ENCODE measurements at places on chromosomes 5 and 9.
A peak's percentile ranks its signal among the peaks of the same experiment; 100 is the strongest.

DNA sequence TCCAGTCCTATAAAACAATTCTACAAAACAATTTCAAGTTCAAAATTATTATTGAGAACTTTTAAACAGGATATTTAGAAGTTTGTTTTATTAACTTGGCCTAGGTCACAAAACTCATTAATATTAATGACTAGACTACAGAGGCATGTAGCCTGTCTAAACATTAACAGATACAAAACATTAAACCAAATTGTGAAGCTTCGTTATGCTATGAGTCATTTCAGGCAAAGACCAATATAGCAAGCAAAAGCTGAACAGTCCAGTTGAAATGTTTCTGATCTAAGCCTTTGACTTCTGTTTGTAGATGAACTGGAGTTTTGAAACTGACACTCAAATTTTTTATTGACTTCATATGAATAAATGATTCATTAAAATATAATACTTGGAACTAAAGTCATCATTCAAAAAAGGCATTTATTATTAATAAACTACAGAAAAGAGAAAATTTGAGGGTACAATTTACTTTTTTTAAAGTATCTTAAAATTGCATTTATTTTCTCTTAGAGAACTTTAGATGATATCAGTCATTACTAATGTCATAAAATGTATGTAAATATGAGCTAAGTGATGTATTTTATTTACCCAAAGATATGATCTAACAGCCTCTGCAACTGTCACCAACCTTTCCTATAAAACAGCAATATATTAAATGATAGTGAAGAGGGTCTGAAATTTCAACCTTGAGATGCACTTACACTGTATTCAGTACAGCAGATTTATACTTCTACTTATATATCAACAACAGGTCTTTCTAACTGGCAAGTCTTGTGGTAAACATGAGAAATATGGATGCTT lies 188.8 kb downstream of the COMMD10 start:
- peak; percentile 66 for DNase-seq

DNA sequence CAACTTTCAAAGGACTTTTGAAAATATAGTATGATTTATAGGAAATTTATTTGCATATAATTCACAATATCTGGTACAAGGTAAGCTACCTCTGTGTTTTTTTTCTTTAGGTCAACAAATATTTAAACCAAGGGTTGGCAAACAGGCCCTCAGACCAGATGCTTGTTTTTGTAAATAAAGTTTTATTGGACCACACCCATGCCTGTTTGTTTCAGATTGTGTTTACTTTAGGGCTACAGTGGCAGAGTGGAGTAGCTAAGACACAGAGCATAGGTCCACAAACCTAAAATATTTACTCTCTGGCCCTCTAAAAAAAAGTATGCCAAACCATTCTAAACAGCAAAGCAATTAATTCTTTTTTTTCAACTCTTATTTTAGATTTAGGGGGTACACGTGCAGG lies 119.7 kb upstream of the CCDC152 start:
- no peak for DNase-seq

- DNase-seq: no peak
Measured at GRCh38 chr5:1103505-1104326, 8.1 kb downstream of the SLC12A7 start.

DNA sequence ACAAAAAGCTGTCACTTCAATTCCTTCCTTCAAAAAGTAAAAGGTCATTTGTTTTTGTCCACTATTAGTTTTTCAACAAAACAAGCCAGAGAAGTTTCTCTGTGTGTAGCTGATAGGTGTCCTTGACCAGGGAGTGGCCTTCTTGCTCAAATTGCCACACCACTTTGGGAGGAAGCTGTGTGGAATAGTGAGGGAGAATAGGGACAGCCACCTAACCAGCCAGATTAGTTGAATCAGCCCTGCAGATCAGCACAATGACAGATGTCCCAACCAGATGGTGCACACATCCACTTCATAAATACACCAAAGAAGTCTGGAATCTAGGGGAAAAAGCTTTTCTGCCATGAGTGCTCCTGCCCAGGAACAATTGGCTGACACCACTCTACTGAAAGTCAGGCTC lies 37.2 kb downstream of the NREP start:
- no peak for DNase-seq

DNA sequence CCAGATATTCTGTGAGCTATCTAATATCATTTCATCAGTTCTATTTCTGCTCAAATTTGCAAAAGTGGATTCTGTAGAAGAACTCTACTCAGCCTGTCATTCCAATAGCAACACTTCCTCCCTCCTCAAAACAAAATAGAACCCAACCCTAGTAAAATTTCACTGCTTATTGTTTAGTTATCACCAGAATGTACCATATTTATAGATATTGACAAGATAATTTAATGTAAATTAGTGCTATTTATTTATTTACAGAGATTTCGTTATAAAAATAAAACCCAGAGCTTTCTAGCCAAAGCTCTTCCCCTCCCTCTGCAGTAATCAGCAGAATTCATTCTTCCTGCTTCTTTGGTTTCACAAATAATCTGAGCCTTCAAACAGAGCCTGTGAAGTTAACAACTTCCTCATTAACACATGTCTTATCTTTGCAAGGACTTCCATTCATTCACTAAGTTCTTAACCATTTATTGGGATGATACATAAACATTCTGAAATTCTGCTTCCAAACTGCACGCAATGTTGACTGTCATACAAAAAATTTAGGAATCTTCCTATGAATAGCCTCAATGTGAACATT lies 73.7 kb upstream of the PJA2 start:
- no peak for DNase-seq

GRCh38 chr5:69075522-69076179 lies 18.2 kb upstream of the SLC30A5 start:
- no peak for DNase-seq

GRCh38 chr5:172063463-172064235 lies 57.2 kb upstream of the FBXW11 start:
- no peak for DNase-seq

- no peak for DNase-seq
Measured at GRCh38 chr9:32875242-32875641, 91.9 kb downstream of the TMEM215 start.

- no peak for DNase-seq
Measured at GRCh38 chr5:1490376-1490775, 33.4 kb downstream of the LPCAT1 start.

- DNase-seq: peak; percentile 49
Measured at GRCh38 chr5:150176745-150177477, 10.3 kb downstream of the CDX1 start.

- DNase-seq: no peak
Measured at GRCh38 chr5:119336845-119337580, 18.8 kb upstream of the TNFAIP8 start.

DNA sequence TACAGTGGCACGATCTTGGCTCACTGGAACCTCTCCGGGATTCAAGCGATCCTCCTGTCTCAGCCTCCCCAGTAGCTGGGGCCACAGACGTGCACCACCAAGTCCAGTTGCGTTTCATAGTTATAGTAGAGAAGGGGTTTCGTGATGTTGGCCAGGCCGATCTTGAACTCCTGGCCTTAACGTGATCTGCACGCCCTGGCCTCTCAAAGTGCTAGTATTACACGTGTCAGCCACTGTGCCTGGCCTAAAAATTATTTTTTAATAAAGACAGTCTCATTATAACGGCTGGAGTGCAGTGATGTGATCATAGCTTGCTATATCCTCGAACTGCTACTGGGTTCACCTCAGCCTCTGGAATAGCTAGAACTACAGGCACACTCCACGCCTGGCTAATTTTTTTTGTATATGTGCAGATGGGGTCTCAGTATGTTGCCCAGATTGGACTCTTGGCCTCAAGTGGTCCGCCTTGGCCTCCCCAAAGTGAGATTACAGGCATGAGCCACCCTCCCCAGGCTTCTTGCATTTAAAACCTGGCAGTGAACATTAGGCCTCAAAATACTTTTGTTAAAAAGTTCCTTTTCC lies 4.4 kb downstream of the NPM1 start:
- DNase-seq: no peak

DNA sequence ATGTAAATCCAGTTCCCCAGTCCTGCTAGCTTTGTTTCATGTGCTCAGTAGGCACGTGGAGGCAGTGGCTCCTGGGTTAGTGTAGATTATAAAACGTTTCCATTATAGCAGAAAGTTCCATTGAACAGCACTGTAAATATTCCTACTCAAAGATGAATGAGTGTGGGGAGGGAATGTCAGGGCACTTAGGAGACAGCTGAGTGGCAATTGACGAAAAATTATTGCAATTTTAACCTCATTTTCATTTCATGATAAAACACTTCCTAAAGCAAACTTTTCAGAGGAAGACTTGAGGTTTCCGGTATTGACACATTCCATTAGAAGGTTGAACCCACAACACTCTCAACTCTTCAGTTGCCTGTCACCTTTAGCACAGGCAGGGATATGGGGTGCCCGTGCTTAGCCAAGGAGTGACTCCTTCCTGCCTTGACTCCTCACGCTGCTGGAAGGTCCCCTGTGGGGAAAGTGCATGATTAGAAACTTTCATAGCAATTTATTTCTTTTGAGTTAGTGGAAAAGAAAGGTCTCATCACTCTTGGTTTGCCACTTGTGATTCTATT lies 41.2 kb downstream of the SLC46A2 start:
- no peak for DNase-seq

DNA sequence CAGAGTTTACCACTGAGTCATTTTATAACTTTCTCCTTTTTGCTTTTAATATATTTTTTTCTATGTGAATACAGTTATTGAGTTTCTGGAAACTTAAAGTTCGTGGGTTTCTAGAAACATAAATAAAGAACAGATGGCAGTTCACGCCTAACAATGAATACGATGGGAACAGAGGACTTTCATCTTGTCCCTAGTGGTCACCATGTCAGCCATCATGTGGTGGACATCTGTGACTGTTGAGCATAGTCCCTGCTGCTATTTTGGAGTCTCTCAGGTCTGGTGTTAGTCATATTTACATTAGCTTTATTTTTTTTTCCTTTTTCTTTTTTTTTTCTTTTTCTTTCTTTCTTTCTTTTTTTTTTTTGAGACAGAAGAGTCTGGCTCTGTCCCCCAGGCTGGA lies 85.3 kb downstream of the XRCC4 start:
- DNase-seq: no peak

- DNase-seq: no peak
Measured at GRCh38 chr5:79736528-79737514, 47.2 kb downstream of the CMYA5 start.

GRCh38 chr5:145008876-145009530 lies 826.1 kb downstream of the PRELID2 start:
- no peak for DNase-seq

GRCh38 chr9:29640507-29640906 lies 2067.2 kb upstream of the C9orf72 start:
- no peak for DNase-seq

DNA sequence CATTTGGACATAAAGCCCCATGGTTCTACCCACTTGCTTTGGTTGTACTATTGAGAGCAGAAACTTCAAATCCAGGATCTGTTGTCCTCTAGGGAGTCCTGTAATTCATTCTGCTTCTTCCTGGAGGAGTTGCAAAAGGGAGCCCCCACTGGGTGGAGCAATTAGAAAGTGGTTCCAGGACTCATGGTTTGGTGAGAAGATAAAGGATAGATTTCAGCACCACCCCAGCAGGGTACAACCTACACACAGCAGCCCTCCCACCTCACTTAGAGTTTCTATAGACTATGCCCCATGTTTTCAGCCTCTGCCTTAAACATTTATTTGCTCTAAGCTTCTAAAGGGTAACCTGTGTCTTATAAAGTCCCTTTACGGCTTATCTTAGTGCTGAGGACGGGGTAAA lies 112.6 kb upstream of the ARRDC3 start:
- DNase-seq: no peak

DNA sequence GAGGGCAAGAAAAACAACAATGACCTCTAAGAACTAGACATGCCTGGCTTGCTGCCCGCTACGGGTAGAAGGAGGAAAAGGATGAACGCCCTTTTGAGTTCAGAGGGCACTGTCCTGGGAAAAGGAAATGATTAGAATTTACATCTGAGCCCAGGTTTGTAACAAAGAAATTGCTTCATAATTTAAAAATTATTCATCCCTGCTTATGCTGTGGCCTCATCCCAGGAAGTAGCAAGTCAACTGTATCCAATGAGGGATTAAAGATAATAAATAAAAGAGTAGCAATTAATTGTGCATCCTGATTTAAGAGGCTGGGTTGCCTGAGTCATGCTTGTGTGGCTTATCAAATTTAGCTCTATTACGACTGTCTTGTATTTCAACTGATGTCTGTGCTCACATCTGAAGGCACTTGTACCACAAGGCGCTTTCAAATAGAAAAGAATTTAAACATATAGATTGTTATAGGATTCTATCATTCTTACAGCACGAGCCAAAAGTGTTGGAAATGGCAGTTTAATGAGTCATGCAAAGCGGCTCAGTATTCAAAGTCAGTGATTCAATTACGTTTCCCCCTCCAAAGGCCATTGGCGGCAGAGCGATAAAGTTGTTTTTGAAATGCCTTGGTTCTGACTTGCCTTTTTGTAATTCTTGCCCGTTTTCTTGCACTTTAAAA lies 40.0 kb upstream of the DMRT1 start:
- no peak for DNase-seq

GRCh38 chr5:179889885-179890284 lies 17.8 kb downstream of the TBC1D9B start:
- no peak for DNase-seq

DNA sequence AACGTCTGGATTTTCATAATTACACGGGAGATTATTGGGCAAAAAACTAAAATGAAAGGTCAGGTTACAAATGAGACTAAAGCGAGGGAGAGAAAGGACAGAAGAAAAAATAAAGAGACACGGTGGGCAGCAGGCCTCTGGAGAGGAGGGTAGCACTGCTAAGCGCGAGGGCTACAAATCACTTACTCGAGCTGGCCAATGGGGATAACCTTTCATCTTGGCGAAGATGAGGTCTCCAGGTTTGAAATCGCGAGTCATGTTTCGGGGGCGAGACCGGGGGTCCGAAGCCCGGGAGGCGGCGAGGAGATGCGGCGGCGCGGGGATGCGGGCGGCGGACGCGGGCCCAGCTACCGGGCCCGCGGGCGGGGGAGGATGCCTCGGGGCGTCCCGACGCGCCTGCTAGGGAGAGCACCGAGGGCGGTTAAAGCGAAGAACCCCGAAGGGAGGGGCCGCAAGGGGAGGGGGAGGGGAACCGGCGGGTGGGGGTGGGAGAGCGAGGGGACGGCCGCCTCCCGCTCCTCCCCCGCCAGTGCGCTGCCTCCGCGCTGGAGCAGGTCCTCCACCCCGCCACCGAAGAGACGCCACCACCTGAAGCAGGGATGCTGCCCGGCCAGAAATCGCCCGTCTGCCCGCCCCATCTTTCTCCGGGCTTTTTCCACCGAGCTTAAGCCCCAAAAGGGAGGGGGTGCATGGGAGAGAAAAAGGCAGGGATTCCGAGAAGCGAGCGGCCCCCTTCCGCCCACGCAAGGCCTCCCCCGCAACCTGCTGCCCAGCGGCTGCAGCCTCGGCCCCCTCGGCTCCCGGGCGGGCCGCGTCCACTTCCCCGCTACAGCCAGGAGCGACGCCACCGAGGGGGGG lies 610 bp downstream of the PSIP1 start:
- DNase-seq: peak; percentile 34

DNA sequence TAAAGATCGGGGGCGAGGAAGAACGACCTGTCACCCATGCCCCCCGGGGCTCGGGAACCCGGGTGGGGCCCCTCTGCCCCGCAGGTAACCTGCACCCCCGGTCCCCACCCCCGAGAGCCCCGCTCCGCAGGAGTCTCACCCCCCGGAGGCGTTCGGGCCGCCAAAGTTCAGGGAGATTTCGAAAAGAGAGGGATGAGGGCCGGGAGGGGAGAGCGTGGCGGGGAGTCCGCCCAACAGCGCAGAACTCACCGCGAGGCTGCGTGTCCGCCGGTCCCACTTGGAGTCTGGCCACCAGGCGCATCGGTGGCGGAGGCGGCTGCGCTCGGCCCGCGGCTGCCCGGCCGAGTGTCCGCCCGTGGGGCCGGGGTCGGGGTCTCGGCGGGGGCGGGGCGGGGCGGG lies at the start of gene PHF19:
Gene PHF19, minus strand, starts transcription at position 347 of the 399 bp plus-strand sequence. CDS start 2,447 bp downstream, outside the sequence.
- DNase-seq: peak; percentile 48

All from mesenchymal stem cell (in vitro differentiated cells and primary cell).